ENCODE measurements at places on chromosomes 6 and 20. TPM values are rescaled to one million over a fixed set of nuclear protein-coding genes. Genes with fewer than 3 reads are reported as not detected.

The HUS1B gene
- total RNA-seq: not detected

The NUS1 gene
- total RNA-seq: 29.0 TPM

- H3K27me3 ChIP-seq: no peaks in the 10 kb centered on the region
- H3K4me1 ChIP-seq: no peaks in the 10 kb centered on the region
- H3K4me3 ChIP-seq: no peak overlapping the region
- no peaks in the 10 kb centered on the region for H3K36me3 ChIP-seq
- no peak for DNase-seq
These were observed 480.2 kb upstream of the RNF217 start for GRCh38 chr6:124482071-124482491.

DNA sequence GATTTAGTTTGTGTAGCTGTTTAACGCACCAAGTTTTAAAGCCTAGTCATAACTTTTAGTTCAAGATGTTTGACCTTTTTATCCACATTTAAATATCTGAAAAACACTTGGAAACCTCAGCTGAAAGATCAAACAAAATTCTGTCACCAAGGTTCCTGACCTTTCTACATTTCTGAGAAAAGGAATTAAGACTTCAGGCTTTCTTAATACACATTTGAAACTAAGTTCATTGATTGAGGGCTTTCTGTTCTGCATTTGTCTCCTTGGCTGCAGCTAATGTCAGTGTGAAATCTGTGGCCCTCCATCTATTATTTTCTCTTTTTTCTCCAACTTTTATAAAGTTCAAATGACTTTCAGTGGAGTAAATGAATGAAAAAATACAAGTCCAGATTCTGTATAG, 22.7 kb upstream of the FBXL4 start:
- no peaks in the 10 kb centered on the region for H3K36me3 ChIP-seq
- no peak overlapping the region for H3K4me3 ChIP-seq
- no peak for DNase-seq
- H3K27me3 ChIP-seq: no peaks in the 10 kb centered on the region

DNA sequence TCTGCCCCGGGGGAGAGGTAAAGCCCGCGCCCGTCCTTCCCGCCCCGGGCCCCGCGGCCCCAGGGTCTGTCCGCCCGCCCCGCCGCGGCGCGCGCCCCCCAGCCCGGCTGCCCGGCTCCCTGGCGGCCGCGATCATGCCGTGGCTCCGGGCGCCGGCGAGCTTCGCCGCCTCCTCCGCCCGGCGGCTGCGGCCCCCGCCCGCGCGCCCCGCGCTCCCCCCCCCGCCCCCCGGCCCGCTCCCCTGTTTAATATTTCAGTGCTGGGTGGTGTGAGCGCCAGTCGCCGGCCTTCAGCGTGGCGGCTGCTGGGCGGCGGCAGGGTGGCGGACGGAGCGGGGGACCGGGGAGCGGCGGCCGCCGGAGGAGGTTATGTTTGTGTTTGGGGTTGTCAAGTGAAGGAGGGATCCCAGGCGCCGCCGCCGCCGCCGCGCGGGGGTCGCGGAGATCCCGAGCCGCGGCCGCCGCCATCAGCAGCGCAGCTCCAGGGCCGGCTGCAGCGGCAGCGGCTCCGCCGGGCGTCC, at the start of gene HIVEP1:
TSS of gene HIVEP1 (plus strand) at position 275 of the 520 bp plus-strand sequence. CDS start 3,317 bp downstream, outside the sequence.
- DNase-seq: peak; percentile 40
- no peaks in the 10 kb centered on the region for H3K27me3 ChIP-seq
- no peaks in the 10 kb centered on the region for H3K4me1 ChIP-seq
- peak within 1 kb of the TSS; percentile 98 for H3K27ac ChIP-seq
